Renal pelvis (tissue), 12 donors: ENCODE measurements at places on chromosomes 13 and 19. TPM values are rescaled to one million over a fixed set of nuclear protein-coding genes. Genes with fewer than 3 reads are reported as not detected.

ZNF790 gene
- 17.1 TPM for polyA plus RNA-seq

ELAVL3 gene
- polyA plus RNA-seq, result 0.12 TPM

ZNF525 gene
- polyA plus RNA-seq, result 13.4 TPM

ARRDC5 gene
- polyA plus RNA-seq, result not detected

DNA sequence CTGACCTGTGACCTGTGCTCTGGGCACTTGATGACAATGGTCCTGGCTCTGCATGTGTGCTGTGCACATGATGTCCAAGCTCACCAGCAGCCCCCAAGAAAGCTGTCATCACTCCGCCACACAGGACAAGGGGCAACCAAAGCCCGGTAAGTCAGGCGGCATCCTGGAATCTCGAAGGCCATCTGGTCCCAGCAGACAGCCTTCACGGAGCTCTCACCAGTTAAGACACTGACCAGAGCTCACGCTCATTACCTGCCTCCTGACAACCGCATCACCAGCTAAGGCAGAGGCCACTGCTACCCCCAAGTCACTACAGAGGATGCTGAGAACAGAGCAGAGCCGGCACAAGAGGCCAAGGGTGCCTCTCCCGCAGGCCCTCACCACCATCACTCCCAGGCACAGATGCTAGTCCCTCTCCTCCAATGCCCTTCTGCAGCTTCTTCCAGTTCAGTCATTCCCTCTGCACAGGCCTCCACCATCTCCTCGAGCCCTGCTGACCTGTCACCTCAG lies 10.6 kb downstream of the PPP6R1 start:
- DNase-seq, result no peak

- no peak for DNase-seq
Observed at GRCh38 chr19:29760752-29761502, 45.9 kb upstream of the C19orf12 start.

DNA sequence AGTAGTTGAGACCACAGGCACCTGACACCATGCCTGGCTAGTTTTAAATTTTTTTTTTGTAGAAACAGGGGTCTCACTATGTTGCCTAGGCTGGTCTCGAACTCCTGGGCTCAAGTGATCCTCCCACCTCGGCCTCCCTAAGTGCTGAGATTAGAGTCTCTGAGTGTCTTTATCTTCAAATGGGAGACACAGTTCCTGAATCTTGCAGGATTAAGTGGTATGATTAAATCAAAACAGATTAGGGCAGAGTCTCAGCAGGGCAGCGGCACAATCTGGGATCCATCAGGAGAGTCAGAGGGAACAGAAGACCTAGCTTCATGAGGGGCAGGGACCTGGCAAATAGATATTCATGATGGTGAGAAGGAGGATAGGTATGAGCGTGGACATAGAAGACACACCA lies 953 bp downstream of the RLN3 start:
- no peak for DNase-seq

- peak; percentile 33 for DNase-seq
Observed at GRCh38 chr13:64471916-64472315, 2758.2 kb downstream of the PCDH9 start.

GRCh38 chr13:62014299-62014698 lies 598.6 kb upstream of the PCDH20 start:
- peak; percentile 21 for DNase-seq

- no peak for DNase-seq
Observed at GRCh38 chr13:35014606-35015213, 72.6 kb downstream of the NBEA start.

GRCh38 chr19:55538132-55538531 lies 1.2 kb upstream of the SBK2 start:
- no peak for DNase-seq

GRCh38 chr19:33212436-33213172 lies 13.0 kb downstream of the SLC7A10 start:
- DNase-seq, result no peak

DNA sequence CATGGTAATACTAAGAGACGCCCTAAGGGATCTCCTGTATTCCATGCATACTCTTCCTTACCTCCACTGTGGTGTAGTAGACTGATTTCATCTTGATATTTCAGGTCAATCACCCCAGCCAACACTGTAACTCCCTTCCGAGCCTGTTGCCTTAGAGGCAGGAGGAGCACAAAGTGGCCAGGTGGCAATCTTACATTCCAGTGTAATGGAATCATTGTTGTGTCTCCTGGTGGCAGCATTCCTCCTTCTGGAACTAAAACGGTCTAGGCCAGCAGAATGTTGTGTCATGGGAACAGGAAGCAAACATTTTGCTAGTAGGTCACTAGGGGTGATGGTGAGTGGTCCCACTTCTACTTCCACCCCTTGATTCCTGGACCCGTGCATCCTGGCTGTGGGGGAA lies 405.7 kb upstream of the SLC10A2 start:
- DNase-seq, result no peak

DNA sequence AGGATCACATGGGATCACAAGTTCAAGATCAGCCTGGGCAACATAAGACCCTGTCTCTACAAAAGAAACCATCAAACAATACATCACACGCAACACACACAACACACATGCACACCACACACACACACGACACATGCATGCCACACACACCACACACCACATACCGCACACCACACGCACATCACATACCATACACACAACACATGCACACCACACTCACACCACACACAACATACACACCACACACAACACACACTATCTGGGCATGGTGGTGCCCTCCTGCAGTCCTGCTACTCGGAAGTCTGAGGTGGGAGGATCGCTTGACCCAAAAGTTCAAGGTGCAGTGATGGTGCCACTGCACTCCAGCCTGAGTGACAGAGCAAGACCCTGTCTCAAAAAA lies 198.3 kb downstream of the USP12 start:
- DNase-seq, result no peak

DNA sequence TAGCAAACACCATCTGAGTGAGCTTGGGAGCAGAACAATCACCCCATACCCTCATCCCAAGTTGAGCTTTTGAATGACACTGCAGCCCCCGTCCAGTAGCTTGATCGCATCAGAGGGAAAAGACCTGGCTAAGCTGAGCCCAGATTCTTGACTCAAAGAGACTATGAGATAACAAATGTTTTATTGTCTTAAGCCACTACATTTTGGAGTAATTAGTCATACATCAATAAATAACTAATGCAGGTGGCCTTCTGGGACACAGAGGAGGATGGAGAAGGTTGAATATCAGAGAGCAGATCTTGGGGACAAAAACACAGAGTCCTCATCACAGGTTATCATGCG lies 24.6 kb upstream of the IGSF23 start:
- no peak for DNase-seq

GRCh38 chr19:50768277-50768676 lies 2.0 kb upstream of the GPR32 start:
- no peak for DNase-seq

GRCh38 chr19:28316464-28316863 lies 896.5 kb downstream of the UQCRFS1 start:
- no peak for DNase-seq
